ENCODE measurements at places on chromosomes 4 and X.
A peak's percentile ranks its signal among the peaks of the same experiment; 100 is the strongest.

- DNase-seq = no peak
Measured at GRCh38 chr4:40788331-40788730, 38.6 kb downstream of the NSUN7 start.

GRCh38 chrX:152987801-152988200 lies 6.1 kb downstream of the PNMA5 start:
- DNase-seq = no peak

- no peak for DNase-seq
Measured at GRCh38 chr4:54391104-54391503, 162.0 kb downstream of the PDGFRA start.

- no peak for DNase-seq
Measured at GRCh38 chrX:137695417-137695816, 129.5 kb downstream of the ZIC3 start.

- DNase-seq = no peak
Measured at GRCh38 chr4:176549161-176549865, 229.5 kb downstream of the SPCS3 start.

DNA sequence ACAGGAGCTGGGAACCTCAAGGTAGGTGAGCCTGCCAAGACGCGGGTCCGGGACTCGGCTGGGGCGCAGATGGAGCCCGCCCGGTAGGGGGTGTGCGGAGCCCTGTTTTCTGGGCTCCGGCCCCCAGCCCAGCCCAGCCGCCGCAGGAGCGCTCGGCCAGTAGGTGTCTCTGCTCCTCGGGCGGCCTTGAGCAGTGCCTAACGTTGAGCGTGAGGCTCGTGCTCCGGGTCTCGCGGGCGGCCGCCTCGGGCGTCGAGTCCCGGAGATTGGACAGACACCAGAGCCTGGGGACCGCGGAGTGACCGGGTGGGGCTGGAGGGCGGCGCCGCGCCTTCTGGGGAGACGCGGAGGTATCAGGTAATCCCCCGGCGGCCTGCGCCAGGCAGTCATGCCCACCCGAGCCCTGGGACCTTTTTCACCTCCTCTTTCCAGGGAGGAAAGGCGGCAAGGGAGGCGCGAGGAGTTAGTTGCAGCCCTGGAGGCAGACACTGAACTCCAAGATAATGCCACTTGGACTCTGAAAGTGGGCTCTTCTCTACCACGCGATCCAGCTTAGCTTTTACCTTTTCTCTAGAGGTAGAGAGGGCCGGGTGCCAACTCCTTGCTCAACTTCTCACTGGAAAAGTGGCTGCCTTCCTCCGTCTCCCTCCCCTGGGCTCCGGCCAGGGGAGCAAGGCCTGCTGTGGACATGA lies 14.5 kb upstream of the FGG start:
- DNase-seq = no peak

- DNase-seq = no peak
Measured at GRCh38 chr4:7089213-7089986, 21.5 kb upstream of the GRPEL1 start.

GRCh38 chr4:134934036-134934808 lies 732.6 kb upstream of the PABPC4L start:
- no peak for DNase-seq

GRCh38 chrX:101408532-101408841 lies 465 bp downstream of the HNRNPH2 start:
- DNase-seq = no peak

GRCh38 chr4:24604558-24605214 lies 20.3 kb upstream of the DHX15 start:
- no peak for DNase-seq

- no peak for DNase-seq
Measured at GRCh38 chr4:5795580-5795979, 84.6 kb downstream of the EVC start.

GRCh38 chrX:44570522-44570921 lies 27.9 kb upstream of the FUNDC1 start:
- no peak for DNase-seq

DNA sequence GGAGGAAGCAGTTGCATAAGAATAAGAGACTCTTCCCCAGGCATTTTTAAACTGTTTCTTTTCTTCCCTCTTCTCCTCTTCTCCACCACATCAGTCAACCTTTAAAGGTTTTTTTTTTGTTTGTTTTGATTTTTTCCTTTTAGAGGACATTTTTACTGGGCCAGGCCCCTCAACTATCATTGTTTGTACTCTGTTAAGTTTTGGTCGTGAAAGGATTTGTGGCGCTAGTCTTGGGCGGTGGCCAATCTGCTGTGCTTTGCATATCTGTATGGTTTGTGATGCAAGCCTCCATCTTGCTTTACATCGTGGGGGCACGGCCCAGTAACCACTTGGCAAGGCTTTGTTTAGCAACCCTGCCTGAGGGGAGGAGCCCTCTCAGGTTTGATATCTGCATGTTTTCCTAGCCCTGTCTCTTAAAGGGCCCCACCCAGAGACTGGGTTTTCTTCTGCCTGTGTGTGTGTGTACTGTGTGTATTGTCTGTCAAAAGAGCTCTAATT lies 101.9 kb upstream of the SLITRK2 start:
- DNase-seq = no peak

DNA sequence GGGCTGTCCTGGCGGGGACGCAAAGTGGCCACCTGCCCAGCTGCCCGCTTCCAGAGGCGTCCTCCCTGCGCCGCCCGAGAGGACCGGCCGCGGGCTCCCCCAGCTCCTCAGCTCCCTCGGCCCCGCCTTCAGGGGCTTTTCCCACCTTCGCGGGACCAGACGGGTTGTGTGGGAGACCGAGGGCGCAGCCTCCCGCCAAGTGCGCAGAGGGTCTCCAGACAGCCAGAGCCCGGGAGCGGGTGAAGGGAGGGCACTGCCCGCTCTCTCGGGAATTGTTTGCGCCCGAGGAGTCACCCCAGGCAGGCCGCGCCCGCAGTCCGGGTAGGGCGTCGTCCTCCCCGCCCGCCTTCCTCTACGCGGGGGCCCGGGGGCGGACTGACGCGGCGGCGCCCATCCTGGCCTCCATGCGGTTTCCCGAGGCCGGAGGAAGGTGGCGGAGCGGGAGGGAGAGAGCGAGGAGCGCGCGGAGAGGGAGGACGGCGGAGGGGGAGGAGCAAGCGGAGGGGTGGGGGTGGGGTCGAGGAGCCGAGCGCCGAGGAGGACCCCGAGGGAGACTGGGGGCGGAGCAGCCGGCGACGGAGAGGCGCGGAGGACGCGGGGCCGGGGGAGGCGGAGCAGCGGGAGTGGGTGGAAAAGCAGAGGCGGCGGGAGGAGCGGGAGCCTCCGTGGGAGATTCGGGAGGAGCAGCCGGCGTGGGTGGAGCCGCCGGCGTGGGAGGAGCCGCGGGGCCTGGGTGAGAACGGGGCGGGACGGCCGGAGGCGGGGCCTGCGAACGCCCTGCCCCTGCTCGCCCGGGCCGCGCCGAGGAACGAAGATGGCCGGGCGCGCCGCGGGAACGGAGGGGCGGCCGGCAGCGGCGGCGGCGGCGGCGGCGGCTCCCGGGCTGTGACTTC lies 47.5 kb downstream of the CLDN34 start:
- peak; percentile 43 for DNase-seq

DNA sequence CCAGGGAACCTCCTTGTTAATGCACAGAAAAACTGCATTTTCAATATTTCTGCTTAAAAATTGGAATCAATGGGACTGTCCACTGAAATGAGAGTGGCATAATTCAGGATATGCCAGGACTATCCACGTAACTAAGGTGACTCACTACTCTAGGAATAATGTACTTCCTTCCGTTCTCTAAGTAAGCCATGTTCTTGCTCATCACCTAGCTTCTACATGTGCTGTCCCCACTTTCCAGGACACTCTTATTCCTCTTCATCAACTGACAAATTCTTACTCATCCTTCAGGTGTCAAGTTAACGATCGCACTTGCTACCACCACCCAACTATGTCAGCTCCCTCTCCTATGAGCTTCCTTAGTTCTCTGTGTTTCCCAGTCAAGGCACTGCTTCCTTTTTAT lies 342.8 kb upstream of the F9 start:
- no peak for DNase-seq

GRCh38 chrX:109843963-109844751 lies 111.1 kb upstream of the ACSL4 start:
- DNase-seq = no peak

GRCh38 chr4:121277194-121278105 lies 103.4 kb downstream of the QRFPR start:
- no peak for DNase-seq

GRCh38 chrX:108270739-108271396 lies 167.4 kb downstream of the COL4A6 start:
- DNase-seq = no peak

DNA sequence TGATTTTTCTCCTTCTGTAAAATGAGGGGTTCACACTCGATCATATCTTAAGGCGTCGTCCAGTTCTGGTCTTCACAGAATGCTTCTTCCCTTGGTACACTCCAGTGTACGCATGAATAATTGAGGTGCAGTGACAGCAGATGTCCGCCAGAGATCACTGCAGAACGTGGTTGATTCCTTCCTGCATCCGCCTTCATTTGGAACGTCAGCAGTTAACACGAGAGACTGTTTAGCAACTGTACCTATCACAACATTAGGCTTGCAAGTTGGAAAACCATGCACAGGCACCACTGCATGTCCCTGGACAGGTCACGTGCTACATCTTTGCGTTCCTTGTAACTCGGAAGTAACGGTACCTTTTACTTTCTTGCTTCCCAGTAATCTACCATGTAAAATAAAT lies 66.0 kb upstream of the GEMIN8 start:
- no peak for DNase-seq

GRCh38 chr4:6892909-6893202 lies 16.8 kb upstream of the TBC1D14 start:
- DNase-seq = no peak

DNA sequence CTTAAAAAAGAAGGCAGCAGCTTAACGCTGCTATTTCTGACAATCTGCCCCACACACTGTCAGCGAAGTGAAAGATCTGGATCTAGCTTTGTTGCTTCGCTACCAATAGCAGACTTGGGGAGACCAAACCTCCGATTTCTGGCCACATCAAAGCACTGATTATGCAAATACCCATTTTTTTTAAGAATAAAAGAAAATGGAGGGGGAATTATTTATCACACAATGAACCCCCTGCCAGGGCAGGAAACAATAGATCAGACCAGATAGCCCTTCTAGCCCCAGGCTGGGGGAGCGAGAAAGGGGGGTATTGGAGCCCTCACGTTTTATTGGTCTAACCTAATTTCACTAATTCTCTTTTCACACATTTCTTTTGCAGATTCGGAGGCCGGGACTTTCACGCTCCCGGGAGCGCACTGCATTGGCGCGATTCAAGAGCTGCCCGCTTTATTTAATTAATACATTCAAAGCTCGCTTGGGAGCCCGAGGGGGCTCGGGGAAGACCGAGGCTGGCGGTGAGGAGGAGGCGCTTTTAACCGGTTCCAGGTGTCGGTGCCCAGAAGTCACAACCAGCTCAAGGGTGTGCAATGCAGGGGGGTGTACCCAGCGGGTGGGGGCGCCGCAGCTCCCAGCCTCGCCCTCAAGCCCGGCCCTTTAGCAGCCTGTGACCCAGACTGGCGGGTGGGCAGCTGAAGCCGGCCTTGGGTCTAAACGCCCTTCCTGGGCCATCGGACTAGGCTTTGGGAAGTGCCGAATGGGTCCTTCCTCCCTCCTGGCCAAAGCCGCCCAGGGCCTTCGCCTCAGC lies 5.5 kb downstream of the NEUROG2 start:
- DNase-seq = no peak

DNA sequence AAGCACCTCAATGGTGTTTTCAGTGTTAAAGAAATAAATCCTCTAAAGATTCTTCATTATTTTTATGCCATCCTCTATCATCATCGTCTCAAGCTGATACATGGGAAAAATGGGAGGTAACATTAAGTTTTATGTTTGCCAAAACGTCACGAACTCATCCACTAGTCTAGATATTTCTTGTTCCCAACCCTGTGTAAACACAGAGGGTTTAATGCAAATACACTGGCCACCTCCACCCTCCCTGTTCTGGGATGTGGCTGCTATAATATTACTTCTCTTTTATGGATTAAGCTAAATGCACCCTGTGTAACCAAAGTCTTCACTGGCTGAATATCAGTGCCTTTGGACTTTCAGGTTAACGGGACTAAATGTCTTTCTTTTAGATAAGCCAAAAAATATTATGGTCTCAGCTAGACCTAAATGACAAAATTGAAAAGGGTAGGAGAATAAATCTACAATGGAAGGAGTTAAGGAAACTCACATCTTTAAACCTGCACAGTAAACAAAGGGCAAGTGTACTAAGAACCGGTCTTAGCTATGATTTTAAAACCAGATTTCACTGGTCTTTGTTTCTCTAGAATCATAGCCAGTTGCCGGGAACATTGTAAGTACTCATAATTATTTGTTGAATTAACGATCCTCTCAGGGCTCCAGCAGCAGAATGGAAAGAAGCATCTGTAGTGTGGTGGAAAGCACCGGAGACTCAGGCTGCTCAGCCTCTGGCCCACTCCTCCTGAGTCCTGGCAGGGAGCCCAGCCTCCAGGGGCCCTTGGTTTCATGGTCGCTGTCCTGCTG lies 103.5 kb upstream of the NOCT start:
- DNase-seq = no peak

DNA sequence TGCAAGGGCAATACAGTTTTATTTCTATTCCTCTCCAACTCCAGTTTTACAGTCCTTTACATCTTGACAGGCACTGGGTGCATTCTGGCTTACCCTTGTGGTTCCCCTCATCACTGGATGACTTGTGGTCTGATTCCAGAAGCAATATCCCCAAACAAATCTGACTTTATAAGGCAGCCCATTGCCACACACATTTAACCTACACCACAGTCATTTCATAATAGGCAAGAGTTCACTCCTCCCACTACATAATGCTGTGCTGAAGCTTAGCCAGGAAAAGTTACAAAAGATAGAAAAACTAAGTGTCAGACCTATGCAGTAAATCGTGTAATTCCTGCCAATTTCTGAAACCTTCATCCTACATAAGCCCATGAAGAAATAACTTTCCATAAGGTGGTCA lies 82.9 kb upstream of the MID1IP1 start:
- no peak for DNase-seq

- no peak for DNase-seq
Measured at GRCh38 chrX:134969726-134970125, 21.1 kb upstream of the SMIM10 start.

DNA sequence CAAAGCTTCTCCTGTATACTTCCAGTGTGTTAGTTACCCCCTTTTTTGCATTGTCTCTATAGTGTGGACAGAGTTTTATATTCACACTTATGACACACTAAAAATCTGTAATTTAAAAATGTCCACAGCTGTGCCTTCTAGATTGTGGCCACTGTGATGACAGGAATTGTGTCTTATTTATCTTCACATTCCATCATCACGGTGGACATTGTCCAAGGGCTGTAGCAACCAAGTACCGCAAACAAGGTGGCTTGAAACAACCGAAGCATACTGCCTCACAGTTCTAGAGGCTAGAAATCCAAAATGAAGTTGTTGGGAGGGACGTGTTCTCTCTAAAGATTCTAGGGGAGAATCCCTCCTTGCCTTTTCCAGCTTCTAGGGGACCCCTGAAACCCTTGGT lies 32.3 kb downstream of the CHRNA9 start:
- DNase-seq = no peak

- DNase-seq = no peak
Measured at GRCh38 chr4:153120235-153120634, 84.0 kb upstream of the TRIM2 start.

DNA sequence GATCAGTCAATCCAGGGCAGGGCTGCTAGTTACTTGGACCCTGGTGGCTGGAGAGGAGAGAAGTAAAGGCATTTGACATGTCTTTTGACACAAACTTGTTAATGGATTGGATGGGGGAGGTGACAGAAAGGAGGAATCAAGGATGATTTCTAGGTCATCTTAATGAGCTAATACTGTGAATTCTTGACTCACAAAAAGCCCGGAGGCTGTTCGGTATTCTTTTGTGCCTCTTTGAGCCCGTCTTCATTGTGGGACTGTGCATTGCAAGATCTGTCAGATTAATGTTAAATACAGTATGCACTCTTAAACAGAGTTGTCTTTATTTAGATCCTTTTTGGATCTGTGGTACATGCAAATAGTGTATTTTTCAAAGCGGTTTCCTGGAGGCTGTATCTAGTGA lies 25.1 kb downstream of the POLA1 start:
- DNase-seq = no peak
